Stimulated activated CD4-positive, alpha-beta T cell treated with anti-CD3 and anti-CD28 coated beads, Interleukin-1b, Interleukin-23, amount 100 ng/mL, for 24 hours (primary cell): ENCODE measurements at places on chromosomes 6 and 20.
A peak's percentile ranks its signal among the peaks of the same experiment; 100 is the strongest.

DNA sequence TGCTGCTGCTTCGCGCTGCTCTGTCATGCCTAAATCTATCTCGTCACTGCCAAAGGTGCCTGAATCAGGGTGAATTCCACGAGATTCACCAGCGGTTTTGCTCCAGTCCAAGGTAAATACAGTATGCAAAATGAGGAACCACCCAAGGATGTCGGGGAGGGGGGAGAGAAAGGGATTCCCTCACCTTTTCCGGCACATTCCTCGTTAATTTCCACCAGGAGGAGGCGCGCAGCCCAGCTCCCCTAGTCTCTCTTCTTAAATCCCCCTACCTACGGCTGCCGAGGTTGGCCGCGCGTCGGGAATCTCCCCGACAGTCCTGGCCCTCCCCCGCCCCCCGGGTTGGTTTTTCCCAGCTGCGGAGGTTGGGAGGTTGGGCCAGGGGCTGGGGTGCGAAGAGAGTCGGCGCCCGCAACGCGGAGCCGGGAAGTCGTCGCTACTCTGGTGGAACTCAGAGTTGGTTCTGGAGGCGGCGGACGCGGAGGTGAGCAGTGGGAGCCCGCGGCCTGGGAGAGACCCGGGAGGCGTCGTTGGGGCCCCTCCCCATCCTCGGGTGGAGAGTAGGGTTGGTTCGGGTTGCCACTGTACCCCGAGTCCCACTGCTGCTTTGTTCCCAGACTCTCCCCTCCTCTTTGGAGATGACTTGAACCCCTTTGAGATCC lies at the start of gene TPBG:
TPBG (plus strand) TSS at position 390 of the 659 bp plus-strand sequence. CDS start 1,145 bp downstream, outside the sequence.
- DNase-seq: no peak

DNA sequence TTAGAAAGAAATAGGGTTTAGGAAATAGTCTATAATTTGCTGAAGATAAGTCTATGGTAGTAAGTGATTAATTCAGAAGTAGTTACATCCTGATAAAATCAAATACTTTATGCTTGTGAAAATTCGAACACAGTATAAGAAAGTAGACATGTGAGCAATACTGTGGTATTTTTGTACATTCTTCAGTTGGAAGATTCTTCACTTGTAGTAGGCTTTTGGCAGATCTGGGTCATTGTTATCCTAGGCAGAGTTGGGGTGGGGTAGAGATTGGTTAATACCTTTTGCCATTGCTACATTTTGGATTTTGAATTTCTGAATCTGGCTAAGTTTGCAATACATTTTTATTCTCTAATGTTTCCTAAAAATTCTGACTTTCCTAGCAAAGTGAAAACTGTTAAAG lies 197.5 kb downstream of the BCKDHB start:
- DNase-seq: no peak

DNA sequence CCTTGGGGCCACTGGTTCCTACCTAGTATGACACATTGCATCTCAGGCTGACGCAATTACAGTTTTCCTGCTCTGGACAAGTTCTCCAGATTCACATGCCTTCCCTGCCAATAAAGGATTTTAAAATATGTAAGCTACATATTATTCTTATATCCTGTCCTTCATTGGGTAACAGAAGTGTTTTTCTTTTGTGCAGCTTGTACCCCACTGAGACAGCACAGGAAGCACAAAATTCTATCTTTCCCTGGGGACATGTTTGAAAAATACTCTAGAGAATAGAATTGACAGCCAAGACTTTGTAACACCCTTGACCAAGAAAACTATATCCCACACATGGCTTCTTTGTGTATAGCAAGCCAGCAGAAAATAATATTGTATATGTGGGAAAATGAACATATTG lies 456.8 kb downstream of the MAFB start:
- no peak for DNase-seq

DNA sequence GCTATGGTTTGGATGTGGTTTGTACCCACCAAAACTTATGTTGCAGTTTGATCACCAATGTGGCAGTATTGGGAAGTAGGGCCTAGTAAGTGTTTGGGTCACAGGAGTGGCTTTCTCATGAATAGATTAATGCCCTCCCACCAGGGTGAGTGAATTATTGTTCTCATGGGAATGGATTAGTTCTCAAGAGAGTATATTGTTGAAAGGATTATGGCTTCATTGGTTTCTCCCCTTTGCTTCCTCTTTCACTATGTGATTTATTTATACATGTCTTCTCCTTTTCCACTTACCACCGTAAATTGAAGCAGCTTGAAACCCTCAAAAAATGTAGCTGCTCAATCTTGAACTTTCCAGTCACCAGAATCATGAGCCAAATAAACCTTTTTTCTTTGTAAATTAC lies 10.8 kb downstream of the UFL1 start:
- DNase-seq: no peak

DNA sequence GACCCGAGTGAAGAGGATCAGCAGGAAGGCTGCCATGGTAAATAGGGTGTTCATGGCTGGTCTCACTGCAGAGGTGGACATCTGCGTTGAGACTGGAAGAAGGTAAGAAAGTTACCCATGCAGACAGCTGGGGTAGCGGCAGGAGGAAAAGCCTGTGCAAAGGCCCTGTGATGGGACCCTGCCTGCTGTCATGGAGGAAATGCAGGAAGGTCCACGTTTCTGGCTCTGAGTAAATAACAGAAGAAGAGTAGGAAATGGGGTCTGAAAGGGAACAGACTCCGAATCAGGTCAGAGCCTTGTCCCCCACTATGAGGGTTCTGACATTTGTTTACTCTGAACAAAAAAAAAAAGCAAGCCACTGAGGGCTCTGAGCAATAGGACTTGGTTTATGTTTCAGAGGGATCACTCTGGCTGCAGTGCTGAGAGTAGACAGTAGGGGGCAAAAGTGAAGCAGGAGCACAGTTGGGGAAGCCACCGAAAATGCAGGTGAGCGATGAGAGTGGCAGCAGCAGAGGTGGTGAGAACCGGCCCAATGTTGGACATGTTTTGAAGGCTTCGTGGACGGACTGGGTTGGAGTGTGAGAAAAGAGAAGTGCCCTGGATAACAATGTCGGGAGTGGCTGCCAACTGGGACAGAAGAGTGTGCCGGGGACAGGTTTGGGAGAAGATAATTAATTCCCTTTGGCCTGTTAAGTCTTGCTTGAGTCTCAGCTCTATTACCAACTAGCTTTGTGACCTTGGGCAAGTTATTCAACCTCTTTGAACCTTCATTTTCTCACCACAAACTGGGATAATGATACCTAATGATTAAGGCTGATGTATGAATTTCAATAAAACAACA lies 57.9 kb upstream of the MAP7 start:
- DNase-seq: peak; percentile 73

GRCh38 chr6:159984268-159984786 lies 15.4 kb downstream of the IGF2R start:
- no peak for DNase-seq

GRCh38 chr6:105882121-105882803 lies 203.9 kb upstream of the PRDM1 start:
- no peak for DNase-seq

DNA sequence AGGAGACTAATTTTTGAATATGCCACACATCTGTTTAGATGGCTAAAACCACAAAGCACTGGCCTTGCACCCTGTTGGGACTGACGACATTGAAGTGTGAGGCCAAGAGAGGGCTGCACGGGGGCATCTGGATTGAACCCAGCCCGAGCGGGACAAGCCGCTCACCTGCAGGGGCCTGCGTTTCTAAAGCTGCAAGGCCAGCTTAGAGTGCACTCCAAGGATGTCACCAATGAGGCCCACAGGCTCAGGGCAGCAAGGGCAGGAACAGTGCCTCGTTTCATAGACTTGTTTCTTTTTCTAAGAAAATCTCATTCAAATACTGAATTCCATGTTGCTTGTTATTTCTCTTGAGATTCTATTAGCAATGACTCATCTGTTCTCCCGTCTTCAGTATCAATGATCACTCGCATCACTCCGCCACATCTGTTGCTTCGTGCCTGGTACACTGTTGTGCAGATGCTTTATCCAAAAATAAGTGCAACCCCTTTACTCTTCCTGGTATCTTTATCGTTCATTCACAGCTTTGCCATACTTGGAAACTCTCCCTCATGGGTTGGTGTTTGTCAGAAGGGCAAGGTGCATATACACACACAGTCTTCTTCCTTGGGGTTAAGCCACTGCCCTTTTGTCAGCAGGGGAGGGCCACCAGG lies 120.1 kb downstream of the IRF4 start:
- no peak for DNase-seq

DNA sequence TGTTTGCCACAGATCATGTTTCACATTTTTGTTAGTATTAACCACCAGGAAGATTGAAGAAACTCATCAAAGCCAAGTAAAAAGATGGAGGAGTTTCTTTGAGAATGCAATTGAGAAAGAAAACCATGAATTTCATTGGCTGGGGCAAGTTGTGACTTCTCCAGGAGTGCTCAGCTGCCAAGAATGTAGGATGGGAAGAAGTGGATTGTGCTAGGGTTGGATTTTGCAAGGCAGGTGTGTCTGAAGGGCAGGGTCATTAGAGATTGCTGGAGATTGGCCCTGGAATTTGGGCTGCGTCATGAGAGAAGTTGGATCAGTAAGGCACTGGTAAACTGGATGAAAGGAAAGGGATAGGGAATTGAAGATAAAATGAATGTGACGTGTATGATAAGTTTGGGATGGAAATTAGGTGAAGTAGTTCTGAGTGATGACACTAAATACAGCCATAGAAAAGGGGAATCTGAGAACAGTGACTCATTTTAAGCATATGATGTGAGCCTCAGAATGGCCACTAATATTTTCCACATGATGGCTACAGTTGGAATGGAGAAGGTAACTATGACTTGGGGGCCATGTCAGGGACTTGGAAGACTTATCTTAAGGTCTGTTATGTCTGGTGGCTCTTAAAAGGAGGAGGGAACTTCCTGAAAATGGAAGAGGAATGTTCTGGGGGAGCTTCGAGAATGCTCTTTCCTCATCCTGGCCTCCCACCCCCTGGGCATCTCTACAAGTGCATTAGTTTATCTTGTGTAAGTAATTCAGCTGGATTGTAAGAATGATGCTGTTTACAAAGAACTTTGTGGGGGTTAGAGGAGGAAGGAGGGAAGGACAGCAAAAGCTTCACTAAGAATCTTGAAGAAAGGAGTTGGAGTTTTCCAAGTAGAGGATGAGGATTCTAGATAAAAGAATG lies 27.8 kb upstream of the ERVFRD-1 start:
- DNase-seq: no peak

DNA sequence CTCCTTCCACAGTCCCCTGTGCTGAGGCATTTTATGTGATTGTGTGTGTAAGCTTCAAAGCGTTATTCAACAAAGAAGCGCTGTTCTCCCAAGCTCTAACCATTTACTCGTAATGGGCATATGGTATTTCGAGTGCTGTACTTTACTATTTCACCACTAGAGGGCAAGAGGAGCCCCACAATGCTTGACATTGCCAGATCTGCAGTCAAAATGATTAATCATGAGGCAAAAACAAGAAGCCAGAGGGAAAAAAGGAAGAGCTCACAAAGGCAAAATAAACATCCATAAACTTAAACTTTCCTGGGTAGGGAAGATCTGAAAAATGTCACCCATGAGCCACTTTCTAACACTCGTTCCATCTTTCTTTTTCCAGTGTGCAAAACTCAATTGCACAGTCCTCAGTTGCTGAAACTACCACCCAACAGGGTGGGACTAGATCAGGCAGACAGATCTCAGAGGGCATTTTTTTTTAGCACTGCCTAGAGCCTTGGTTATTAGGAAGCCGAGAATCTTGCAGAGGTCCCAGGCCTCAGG lies 215.0 kb upstream of the PLCB4 start:
- no peak for DNase-seq

DNA sequence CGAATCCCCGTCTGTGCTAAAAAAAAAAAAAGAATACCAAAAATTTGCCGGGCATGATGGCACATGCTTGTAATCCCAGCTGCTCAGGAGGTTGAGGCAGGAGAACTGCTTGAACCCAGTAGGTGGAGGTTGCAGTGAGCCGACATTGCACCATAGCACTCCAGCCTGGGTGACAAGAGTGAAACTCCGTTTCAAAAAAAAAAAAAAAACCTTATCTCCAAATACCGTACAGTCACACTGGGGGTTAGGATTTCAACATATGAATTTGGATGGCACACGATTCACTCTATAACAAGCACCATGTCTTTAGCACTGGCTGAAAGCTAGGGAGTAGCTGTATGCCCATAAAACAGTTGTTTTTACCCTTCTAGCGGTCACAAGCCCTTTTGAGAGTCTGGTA lies 3.8 kb downstream of the SMIM13 start:
- no peak for DNase-seq

DNA sequence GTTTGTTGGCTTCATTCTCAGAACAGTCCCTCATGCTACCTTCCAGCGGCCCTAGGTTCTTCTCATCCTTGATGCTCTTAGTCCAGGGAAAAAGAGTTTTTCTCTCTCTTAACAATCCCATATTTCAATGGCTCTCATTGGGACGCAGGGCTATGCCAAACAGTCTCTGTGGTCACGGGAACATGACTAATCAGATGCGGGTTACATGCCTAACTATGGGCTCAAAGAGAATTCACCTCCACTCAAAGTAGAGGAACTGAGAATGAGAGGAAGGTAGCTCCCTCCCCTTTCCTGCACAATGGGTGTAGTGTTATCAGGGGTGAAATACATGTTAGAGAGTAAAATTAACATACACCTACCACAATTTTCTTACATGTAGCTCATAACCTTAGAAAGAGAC lies 18.1 kb upstream of the ATRN start:
- no peak for DNase-seq

DNA sequence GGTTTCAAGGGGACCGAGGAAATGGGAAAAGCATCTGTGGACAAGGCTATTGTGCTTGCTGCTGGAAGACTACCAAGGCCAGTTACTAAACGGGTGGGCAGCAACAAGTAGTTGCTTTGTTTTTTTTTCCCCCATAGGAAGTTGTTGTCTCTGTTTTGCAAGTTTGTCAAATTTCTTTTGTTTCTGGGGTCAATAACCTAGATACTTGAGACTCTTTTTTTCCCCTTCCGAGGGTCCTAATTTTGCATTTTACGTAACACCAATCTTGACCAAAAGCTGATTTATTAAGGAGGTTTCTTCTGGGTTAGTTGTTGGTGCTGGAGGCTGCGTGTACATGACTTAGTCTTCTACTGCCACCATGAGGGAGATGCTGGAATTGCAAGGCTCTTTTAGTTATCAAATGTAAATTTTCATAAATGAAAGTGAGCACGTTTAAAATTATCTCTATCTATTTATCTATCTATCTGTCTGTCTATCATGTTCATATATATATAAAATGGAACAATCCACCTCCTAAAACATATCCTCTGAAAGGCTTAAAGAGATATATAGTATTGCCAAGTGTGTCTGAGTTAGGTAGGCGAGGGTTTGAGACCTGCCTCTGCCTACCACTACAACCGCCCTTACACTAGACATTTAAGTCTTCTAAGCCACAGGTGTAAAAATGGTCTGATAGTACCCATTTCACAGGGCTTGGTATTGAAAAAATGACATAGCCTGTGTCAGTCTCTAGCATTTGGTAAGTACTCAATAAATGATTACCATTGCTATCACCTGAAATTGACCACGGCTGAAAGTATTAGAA lies 60.2 kb downstream of the GCLC start:
- DNase-seq: peak; percentile 62
